ENCODE measurements at places on chromosomes 4 and X.

GRCh38 chrX:24113181-24113580, 36.3 kb upstream of the ZFX start:
- no peak for DNase-seq

- DNase-seq, result no peak
Observed at GRCh38 chrX:111520506-111520905, 9.1 kb downstream of the SERTM2 start.

- no peak for DNase-seq
Observed at GRCh38 chrX:116292183-116292582, 121.6 kb downstream of the AGTR2 start.

GRCh38 chrX:105999294-105999693, 39.2 kb downstream of the SERPINA7 start:
- DNase-seq, result no peak

DNA sequence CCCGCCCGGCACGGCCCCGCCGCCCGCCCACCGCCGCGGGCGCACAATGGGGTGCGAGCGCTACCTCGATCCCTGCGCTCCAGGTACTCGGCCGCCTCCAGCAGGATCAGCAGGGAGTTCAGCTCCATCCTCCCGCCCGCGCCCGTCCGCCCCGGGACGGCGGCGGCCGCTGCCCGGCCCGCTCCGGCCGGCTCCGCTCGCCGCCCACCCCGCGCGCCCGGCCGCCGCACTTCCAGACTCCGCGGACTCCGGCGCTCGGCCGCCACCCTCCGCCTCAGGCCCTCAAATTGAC, at the start of gene MXD4:
TSS of gene MXD4 (minus strand) at position 257 of the 292 bp plus-strand sequence. CDS start at position 128, 129 bp downstream.
- no peak for DNase-seq

GRCh38 chr4:10106421-10107039, 10.1 kb downstream of the WDR1 start:
- peak; percentile 95 for DNase-seq

- no peak for DNase-seq
Observed at GRCh38 chrX:104432321-104432720, 133.7 kb upstream of the IL1RAPL2 start.

- no peak for DNase-seq
Observed at GRCh38 chr4:59002148-59002547, 1892.0 kb upstream of the IGFBP7 start.

GRCh38 chrX:40057405-40057804, 40.4 kb downstream of the BCOR start:
- DNase-seq, result no peak

GRCh38 chr4:125323654-125324053, 8.9 kb downstream of the FAT4 start:
- no peak for DNase-seq

GRCh38 chr4:142408003-142408441, 438.1 kb downstream of the INPP4B start:
- no peak for DNase-seq

- DNase-seq, result peak; percentile 17
Observed at GRCh38 chrX:49876750-49877149, 2.5 kb upstream of the USP27X start.

- peak; percentile 54 for DNase-seq
Observed at GRCh38 chr4:78667325-78667724, 108.8 kb upstream of the BMP2K start.

DNA sequence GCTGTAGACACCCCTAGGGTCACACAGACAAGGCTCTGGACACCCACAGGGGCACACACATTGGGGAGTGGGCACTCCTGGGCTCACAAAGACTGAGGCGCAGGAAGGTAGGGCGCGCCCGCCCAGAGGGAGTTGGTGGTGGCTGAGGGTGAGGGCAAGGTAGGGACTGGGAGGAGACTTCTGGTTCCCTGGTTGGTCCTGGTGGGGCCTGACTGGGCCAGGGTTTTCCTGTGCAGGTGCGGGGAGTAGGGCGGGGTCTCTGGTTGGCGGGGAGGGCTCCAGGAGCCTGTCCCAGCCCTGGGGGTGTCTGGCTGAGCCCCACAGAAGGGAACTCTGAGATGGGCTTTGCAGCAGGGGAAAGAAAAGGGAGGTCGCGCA, 6.7 kb upstream of the WAS start:
- DNase-seq, result no peak

DNA sequence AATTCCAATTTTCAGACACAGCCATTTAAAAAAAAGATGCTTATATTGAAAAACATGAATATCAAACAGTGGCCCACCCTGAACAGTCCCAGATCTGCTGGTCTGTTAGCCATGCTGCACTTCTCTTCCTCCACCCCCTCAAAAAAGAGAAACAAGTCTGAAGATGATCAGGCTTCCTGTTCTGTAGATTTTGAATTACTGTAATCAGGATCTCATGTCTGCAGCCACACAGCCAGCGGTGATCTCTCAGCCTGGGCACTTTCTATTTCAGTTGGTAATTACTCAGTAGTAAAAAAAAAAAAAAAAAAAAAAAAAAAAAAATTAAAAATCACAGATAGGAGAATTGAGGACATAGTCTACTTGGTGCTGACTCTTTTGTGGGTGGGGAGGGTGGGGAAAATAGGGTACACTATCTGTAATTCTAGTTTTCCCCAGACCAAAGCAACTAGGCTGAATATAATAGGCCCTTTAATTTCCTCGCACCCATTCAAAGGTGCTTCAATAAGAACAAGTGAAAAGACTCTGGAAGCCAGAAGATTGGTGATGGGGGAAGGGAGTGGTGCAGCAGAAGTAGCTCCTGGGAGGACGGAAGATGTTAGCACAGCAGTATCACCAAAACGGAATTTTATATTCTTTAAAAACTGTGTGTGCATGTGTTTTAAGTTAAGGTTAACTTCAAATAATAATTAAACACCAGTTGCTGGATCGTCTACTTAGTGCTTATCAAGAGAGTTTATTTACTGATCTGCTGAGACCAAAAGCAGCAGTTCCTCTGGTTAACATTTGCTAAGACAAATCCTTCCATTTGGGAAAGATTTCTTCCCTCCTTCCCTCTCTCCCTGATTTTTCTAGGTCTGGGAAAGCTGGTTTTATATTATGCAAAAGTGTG, 47.0 kb downstream of the SPRY1 start:
- DNase-seq, result peak; percentile 77

DNA sequence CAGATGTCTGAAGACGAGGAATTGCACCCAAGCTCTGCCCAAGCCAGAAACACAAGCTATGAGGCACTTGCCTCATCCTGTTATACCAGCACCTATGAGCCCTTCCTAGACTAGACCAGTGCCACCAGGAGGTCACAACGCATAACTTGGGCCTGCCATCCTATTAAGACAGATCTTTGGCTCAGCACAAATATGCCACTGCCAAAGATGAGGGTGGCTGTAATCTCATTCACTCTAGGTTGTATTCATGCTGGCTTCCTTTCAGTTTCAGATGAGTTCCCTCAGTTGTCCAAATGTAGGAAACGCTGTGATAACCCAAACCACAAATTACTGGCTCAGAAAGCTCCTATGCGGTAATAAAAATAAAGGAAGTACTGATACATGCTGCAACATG, 76.5 kb upstream of the CITED1 start:
- peak; percentile 55 for DNase-seq

GRCh38 chr4:130985371-130985770, 1889.4 kb downstream of the C4orf33 start:
- DNase-seq, result no peak

GRCh38 chrX:44843318-44843702, 511 bp upstream of the DUSP21 start:
- no peak for DNase-seq

DNA sequence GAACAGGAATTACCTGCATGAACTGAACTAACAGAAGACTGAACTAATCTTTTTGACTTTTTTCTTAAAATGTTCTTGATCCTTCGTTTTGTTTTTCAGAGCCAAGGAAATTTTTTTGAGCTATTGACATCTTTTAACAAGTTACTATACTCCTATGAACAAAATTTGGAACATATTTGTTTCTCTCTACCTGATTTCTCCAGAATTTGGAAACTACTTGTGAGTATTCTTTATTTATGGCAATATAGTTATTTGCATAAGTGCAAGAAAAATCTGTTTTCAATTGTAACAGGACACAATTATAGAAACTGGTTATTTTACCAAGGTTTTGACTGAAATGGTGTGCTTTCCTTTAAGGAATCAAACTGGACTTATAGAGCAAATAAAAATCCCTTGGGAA, 89.5 kb upstream of the HPGD start:
- no peak for DNase-seq

DNA sequence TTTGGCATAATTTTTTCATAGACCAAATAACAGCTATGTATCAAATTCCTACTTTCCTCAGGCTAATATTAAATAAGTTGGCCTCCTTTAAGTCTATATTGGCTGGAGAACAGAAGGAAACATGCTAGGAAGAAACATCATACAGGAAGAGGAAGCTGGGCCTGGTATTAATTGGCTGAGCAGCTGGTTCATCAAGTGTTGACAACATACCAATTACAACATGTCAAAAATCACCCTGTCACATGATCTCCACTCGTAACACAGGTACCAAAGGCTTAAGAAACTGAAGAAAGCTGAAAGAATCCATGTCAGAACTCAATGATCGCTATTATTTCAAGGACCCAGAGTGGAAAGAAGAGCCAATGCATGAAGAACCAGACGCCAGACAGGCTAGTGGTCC, 10.5 kb downstream of the WDFY3 start:
- peak; percentile 21 for DNase-seq

DNA sequence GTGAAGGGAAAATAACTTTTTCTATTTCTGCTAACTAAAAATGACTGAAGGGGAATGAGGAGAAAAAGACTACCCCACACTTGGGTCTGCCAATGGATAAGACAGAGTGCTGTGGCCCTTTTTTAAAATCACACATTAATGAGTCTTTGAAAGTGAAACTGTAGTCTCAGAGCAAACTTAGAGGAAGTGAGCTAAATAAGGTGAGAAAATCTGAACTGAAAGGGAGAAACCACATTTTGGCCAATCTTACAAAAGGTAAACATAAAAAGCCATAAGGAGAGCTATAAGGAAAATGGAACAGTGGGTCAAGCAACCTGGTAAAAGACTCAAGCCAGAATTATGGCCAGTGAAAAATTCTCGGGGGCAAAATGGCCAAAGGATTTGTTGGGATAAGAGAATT, 755.1 kb upstream of the IGFBP7 start:
- DNase-seq, result no peak

- no peak for DNase-seq
Observed at GRCh38 chrX:103818842-103819619, 13.0 kb downstream of the RAB9B start.

DNA sequence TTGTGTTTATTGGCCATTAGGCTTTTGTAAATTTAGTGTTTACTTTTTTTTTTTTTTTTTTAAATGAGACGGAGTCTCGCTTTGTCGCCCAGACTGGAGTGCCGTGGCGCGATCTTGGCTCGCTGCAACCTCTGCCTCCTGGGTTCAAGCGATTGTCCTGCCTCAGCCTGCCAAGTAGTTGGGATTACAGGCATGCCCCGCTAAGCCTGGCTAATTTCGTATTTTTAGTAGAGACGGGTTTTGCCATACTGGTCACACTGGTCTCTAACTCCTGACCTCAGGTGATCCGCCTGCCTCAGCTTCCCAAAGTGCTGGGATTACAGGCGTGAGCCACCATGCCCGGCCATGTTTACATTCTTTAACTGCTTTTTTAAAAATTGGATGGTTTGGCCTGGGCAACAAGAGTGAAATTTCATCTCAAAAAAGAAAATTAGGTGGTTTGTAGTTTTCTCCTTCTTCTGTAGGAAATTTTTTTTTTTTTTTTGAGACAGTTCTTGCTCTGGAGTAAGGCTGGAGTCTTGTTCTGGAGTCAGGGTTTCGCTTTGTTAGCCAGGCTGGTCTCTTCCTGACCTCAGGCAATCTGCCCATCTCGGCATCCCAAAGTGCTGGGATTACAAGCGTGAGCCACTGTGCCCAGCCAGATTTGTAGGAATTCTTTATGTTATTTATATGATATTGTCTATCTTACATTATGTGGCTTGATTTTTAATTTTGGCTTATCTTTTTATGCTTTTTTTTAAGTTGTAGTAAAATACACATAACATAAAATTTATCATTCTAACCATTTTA, 15.1 kb downstream of the UBE2K start:
- no peak for DNase-seq

GRCh38 chrX:9880237-9880636, 86.9 kb upstream of the CLDN34 start:
- DNase-seq, result no peak

- DNase-seq, result no peak
Observed at GRCh38 chr4:93649828-93650227, 178.7 kb upstream of the ATOH1 start.

DNA sequence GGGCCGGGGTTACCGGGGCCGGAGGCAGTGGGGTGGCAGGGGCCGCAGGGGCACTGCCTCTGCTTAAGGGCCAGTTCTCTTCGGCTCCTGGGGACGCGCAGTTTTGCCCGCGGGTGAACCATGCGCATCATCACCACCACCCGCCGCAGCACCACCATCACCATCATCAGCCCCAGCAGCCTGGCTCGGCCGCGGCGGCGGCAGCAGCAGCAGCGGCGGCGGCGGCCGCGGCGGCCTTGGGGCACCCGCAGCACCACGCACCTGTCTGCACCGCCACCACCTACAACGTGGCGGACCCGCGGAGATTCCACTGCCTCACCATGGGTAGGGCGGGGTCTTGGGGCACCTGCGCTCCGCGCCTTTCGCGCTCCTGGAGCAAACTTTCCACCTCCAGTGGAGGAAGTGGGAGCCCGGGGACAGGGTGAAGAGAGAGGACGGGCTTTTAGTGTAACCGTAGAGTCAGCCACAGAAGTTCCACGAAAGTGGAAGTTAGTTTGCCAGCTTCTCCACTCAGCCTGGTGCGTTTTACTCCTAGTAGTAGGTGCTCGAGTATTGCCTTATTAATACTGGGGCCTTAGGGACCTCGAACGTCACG, 729 bp downstream of the GSX2 start:
- DNase-seq, result peak; percentile 44

- no peak for DNase-seq
Observed at GRCh38 chr4:52265781-52266525, 214.8 kb downstream of the SPATA18 start.

GRCh38 chrX:125475482-125475881, 155.8 kb downstream of the TEX13C start:
- no peak for DNase-seq

GRCh38 chrX:53422086-53422860, at the start of gene SMC1A:
Gene SMC1A, minus strand, starts transcription at chrX:53422654. Its CDS starts 54 bp downstream, at chrX:53422600.
- DNase-seq, result peak; percentile 96

DNA sequence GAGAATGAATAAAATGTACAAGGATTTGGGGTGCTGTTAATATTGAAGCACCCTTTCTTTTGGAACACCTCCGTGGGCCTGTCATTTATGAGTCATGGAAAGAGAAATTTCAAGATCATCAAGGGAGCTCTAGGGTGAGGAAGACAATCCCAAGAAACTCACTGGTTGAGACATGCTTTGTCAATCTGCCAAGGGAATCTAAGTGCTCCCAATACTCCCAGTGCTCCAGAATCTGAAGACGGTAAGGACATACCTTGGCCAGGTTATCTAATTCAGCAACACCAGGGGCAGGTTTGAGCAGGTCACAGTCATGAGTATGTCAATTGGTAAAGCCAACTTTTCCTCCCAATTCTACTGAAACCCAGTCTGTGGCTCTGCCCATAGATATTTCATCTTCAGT, 556.4 kb upstream of the CPEB2 start:
- DNase-seq, result no peak

DNA sequence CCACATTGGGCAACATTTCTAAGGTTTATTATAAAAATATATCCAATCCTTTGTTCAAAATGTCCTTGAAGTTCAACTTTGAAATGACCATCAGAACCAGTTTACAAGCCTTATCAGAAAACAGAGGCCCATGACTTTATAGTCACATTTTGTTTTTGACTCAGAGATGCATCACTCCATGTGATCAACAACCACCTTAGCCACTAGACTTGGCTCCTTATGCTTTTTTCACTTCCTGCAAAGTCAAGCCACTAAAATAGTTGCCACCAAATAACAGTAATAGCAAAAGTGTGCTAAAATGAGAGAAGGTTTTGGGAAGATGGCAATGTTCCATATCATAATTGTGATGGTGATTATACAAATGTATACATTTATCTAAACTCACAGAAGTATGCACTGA, 181.7 kb downstream of the MAML3 start:
- peak; percentile 55 for DNase-seq

Data from suppressor macrophage treated with lipopolysaccharide for 4 hours (primary cell).